ENCODE measurements at places on chromosomes 7 and 10.

GRCh38 chr10:26861205-26861998 lies 644 bp upstream of the ABI1 start:
- no peak for DNase-seq

DNA sequence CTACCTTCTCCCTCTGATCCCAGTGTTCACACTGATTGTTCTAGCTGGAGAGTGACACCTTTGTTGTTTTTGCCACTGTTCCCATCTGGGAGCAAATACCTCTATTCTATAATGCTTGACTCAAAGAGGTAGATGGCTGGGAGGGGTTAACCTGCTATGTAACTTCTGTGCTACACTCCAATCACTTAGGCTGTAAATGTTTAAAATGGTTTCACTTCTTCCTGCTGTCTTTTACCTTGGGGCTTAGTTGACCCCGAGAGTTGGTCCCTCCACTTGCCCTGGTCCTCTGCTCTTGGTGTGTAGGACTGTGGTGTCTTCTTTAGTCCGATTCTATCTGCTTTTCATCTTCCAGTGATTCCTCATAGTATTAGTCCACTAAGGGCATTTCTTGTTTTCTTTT lies 22.3 kb downstream of the KLHDC10 start:
- DNase-seq: no peak

DNA sequence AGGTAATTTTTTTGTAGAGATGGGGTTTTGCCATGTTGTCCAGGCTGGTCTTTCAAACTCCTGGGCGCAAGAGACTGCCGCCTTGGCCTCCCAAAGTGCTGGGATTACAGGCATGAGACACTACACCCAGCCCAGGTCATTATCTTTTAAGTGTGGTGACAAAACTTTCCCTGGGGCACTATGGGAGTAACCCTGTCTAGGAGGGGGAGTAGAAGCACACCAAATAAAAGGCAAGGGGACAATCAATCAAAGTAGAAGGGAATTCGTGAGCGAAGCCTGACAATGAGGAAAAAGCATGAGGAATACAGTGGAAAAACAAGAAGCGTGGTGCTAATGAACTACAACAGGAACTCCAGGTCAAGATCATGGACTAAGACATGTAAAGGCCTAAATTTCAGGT lies 31.4 kb downstream of the IDE start:
- DNase-seq: no peak

DNA sequence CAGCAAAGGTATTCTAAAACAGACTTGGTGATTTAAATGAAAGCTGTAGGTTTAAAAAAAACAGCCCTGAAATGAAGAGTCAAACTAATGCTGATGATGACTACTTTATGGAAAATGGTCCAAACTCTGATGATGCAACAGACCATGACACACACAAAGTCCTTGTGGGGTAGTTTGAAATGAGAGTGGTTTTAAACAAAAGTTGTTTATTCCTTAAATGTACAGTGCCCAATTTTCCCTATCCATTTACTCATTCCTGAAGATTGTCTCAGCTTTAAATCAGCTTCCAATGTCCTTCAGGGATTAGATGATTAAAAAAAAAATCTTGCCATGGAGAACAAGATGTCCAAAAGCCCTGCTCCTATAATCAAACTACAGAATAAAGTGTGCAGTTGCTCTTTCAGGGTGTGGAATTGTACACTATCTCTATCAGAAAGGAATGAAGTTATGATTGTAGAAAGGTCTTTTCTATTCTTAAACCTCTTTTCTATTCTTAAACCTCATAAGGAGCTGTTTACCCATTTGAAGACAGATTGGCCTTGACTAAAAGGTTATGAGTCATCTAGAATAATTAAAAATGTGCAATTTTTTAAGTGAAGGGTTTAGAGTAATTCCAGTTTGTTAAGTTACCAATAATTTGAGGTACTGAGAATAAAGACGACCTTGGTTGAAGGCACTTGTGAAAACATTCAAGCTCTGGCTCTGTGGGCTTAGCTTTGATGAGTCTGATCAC lies 70.2 kb upstream of the ITGA8 start:
- no peak for DNase-seq

DNA sequence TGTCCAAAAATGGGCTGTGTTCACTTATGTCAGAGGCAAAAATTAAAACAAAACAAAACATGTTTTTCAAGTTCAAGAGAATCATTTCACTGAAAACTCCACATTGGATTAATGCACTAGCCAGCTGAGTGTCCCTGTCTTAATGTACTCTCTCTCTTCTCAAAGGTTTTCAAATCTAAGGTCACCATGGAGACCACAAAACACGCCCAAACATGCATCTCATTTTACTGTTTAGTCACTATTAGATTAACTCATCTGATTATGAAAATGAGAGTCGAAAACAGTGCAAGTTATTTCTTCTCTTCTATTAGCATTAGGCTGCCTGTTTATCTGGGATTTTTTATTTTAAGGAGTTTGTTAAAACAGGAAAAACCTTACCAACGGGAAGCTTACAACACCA lies 70.8 kb upstream of the ASAH2 start:
- DNase-seq: no peak

DNA sequence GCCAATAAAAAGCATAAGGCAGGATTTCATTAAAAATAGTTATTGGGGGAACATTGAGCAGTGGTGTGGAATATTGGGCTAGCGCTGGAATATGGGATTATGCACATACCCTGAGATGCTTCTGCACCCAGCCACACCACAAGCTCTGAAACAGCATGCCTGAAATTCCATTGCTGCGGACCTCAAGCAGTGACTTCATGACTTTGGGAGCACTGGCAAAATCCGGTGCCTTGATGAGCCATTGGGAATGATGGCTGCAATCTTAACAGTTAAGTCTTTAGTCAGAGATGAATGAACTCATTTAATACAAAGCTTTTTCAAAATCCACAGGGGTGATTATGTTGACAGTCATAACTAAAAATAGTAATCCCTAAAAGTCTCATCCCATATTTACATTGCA lies 274.7 kb upstream of the MTPN start:
- DNase-seq: no peak

Measured in activated T-cell treated with anti-CD3 and anti-CD28 coated beads for 4 hours (primary cell).